ENCODE measurements at places on chromosomes 7 and 10.

DNA sequence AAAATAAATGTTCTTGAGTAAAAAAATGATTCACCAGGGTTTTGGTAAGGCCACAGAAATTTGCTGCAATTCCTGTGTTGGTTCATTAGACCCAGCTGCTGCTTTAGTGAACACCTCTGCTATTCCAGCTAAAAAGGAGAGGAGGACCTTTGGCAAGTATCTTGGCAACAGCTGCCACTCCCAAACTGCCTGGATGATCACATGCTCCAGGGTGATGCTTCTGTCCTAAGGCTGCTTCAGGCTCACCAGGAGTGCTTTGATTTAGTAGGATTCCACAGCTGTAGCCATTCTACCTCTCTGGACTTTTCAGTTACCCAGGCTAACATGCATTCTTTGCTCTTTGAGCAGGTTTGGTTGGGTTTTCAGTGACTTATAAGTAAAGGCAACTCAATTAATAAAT, 82.6 kb upstream of the NPVF start:
- no peak for DNase-seq

GRCh38 chr7:157576415-157576814, 239.6 kb downstream of the DNAJB6 start:
- peak; percentile 55 for DNase-seq

GRCh38 chr10:116743266-116744064, 1.1 kb upstream of the HSPA12A start:
- DNase-seq, result no peak

- no peak for DNase-seq
Measured at GRCh38 chr7:32587411-32587948, 92.2 kb downstream of the AVL9 start.

- no peak for DNase-seq
Measured at GRCh38 chr10:360653-361052, 225.4 kb downstream of the ZMYND11 start.

DNA sequence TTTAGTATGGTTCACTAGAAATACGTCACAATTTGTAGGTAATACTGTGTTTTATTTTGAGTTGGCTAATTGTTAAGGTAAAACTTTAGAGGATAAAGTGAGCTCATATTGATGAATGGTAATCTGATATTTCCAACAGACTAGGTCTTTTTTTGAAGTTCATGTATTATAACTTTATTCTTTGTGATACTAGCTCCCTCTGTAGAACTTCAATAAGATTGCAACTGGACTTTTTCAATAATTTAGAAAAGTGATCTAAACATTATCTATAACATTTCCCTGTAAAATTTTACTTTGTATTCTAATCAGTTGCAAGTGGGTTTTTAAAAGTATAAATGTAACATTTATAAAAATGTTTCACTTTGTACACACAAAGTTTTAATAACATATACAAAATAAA, 83.5 kb downstream of the ADK start:
- no peak for DNase-seq

- DNase-seq, result no peak
Measured at GRCh38 chr7:16204953-16205352, 216.4 kb downstream of the CRPPA start.

GRCh38 chr10:87750817-87751216, 67.2 kb downstream of the ATAD1 start:
- DNase-seq, result no peak

DNA sequence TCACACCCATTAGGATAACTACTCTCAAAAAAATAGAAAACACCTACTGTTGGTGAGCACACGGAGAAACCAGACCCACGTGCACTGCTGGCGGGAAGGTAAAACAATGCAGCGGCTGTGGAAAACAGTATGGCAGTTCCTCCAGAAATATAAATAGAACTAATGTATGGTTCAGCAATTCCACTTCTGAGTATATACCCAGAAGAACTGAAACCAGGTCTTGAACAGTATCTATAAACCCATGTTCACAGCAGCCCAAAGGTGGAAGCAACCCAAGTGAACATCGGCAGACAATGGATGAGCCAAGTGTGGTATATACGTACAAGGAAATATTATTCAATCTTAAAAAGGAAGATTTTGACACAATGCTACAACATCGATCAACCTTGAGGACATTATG, 164.7 kb downstream of the ZMYND11 start:
- DNase-seq, result no peak

GRCh38 chr7:115005953-115006352, 84.1 kb downstream of the MDFIC start:
- no peak for DNase-seq

DNA sequence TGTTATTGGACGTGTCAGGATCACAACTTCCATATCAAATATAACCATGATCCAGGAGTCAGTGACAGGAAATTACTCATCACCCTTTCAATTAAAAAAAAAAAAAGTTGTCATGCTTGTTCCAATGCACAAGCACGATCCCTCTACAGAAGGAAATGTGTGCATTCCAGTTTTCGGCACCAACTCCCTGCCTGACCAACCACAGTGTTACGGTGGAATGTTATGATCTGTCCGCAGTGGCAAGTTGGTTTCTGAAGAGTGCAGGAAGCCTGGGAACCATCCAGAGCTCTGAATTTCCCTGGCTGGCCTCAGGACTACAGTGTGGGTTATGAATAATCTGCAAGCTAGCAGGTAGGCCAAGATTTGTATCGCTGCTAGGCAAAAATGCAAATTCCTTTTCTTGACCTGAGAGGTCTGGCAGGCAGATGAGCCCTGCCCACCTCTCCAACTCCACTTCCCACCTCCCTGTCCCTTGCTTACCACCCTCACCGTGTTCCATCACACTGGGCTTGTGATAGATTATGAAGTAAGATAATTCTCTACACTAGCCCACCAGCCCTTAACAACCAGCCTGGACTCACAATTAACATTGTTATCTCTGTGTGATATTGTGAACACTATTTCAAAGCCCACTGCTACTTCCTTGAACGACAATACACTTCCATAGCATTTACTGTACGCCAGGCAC, 20.4 kb downstream of the FRMPD2 start:
- DNase-seq, result no peak

DNA sequence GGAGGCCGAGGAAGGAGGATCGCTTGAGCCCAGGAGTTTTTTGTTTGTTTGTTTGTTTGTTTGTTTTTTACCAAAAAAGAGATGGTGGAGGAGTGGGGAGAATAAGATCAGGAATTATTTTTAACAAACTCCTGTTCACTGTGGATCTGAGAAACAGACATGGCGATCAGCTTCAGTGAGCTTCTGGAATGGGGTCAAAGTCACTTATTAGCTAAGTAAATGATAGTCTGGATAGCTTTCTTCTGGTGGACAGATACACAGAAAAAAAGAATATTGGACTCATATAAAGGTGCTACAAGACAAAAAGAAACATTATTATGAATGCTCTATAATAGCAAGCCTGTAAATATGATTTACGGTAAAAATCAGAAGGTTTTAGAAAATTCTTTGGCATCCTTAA, 85.1 kb downstream of the POU6F2 start:
- no peak for DNase-seq

DNA sequence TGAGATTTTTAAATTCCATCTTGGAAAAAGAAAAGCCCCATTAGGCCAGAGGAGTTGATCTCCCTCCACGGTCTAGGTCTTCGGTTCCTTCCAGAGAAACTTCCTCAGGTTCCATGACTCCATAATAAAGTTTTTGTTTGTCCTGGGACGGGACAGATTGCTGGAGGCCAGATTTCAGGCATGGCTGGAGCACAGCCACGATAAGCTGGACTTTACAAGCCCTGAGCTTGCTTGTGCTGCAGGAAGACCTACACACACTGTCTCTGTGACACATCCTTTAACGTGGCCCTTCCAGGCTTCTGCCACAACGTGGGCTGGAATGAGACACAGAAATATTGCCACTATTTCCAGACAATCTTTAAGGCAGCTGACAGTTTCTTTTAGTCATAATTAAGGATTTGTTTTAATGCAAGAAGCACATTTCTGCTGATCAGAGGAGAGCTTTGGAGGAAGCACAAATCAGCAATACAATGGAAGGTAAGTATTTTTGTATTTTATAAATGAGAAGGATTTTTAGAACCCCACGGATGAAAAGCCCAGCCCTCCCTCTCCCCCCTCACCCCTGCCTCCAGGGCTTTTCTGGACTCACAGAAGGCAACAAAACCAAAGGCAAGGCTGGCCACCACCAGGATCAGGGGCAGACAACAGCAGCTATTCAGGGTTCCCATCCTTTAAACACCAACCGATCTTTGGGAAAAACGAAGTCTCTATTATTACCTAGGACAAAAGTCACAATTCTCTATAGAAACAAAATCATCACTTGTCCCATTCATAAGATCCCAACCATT, 6.5 kb downstream of the CTBP2 start:
- no peak for DNase-seq

- peak; percentile 61 for DNase-seq
Measured at GRCh38 chr7:5296611-5297226, 14.0 kb downstream of the SLC29A4 start.

GRCh38 chr10:5618829-5619228, 47.6 kb downstream of the ASB13 start:
- DNase-seq, result no peak

GRCh38 chr7:42027521-42027920, 209.5 kb downstream of the GLI3 start:
- no peak for DNase-seq

- no peak for DNase-seq
Measured at GRCh38 chr10:125444790-125445189, 238.2 kb downstream of the TEX36 start.

GRCh38 chr7:88346357-88346756, 39.7 kb upstream of the STEAP4 start:
- no peak for DNase-seq

DNA sequence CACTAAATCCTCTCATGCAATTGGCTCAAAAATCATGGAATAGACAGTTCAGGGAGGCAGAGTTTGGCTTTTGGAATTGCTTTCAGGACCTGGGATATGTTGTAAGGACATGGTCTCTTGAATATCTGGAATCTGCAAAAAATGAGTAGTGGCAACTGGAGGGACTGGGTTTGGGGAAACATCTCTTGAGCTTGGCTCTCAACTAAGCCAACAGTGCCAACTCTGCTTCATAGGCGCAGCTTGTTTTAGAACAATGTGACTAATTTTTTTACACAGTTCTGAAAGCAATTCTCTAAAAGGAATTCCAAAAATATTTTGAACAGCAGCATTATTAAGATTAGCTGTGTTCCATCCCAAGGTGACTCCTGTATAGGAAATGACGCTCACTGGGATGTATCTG, 121.5 kb upstream of the DPP6 start:
- DNase-seq, result no peak

- DNase-seq, result no peak
Measured at GRCh38 chr7:140153666-140154161, 23.1 kb downstream of the KDM7A start.

DNA sequence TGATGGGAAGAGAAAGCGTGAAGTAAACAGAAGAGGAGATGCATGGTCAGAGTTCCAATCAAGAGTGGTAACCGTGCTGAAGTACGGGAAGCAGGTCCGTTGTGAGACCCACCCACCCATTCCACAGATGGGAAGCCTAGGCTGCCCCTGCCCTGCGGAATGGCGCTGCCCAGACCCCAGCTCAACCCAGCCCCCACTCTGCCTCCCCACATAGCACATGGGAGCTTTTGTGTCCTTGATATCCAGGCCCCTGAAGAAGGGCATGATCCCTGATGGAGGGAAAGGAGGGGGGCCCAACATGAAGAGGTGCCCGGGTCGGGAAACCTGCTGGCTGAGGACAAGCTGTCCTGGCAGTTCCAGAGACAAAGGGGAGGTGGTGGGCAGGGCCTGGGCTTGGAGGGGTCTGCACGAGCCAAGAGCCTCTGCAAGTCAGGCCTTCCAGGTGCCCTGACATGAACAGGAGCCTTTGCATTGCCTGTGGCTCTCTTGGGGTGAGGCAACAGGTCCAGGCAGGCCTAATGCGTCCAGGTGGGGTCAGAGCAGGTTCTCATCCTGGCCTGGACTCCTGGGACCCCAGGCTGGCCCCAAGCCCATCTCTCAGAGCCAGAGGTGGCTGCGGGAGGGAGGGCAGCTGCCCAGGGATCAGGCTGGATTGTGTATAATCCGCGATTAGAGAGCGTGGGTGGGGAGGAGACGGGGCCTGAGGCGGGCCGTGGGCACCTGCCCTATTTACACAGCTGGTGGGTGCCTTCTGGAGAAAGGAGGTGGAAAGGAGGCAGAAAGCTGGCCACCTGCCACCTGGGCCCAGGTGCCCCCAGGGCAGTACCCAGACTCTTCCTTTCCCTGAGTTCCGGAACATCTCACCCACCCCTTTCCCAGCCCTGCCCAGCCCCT, 23.5 kb downstream of the YKT6 start:
- DNase-seq, result no peak

Data from activated CD4-positive, alpha-beta T cell treated with anti-CD3 and anti-CD28 coated beads, Interleukin-2, amount 50 U/mL, for 48 hours (primary cell).